BJ (cell line): ENCODE measurements at places on chromosomes 5 and 9. TPM values are rescaled to one million over a fixed set of nuclear protein-coding genes. Genes with fewer than 3 reads are reported as not detected.

GRCh38 chr5:1380011-1380817, 35.3 kb upstream of the CLPTM1L start:
- DNase-seq: no peak

GRCh38 chr5:128681764-128682592, 143.9 kb upstream of the FBN2 start:
- DNase-seq: no peak

GABBR2 gene
- 1.4 and 1.6 TPM in 2 replicates for polyA plus RNA-seq

TSLP gene
- 0.05 and 0.22 TPM in 2 replicates for polyA plus RNA-seq

GRCh38 chr9:2962471-2963172, 118.7 kb upstream of the PUM3 start:
- no peak for DNase-seq
